Stimulated activated CD4-positive, alpha-beta T cell treated with anti-CD3 and anti-CD28 coated beads, Interleukin-4, amount 100 ng/mL, for 4 hours (primary cell): ENCODE measurements at places on chromosomes 2 and 18.

- peak; percentile 42 for DNase-seq
These were observed 572 bp downstream of the RPS27A start for GRCh38 chr2:55232863-55233657.

- DNase-seq: no peak
These were observed 114.2 kb downstream of the FHOD3 start for GRCh38 chr18:36411745-36412168.

GRCh38 chr2:224393157-224393872 lies 8.6 kb downstream of the FAM124B start:
- DNase-seq: no peak

DNA sequence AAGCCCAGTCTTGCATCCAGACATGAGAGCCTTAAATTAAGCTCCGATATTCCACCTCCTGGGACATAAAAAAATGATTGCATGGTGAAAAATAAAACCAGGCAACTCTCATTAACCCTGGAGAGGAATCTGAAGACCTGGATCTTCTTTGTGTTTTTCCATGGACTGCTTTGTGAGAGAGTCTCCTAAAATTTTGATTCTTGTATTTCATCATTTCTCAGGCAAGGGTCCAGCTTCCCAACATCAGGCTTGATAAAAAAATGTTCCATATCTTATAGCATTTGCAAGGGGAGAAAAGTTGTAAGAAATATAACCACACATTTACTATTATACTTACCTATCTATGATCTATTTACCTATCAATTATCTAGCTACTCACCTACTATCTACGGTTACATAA lies 327.5 kb upstream of the SPHKAP start:
- no peak for DNase-seq

DNA sequence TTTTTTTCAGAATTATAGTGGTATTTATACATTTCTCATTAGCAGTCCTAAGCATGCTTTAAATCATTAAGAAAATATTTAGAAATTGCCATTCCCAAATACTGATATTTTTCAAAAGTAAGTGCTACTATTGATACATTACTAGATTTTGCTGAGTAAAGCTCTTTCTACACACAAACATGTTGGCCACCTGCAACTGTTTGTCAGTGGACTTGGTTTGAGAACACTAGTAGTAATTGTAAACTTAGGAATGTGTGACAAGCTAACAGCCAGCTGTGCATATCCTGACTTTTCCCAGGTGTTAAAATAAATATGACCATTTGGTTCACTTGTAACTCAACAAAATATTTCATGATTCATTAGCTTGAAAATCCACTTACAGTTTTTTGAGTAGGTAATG lies 103.1 kb downstream of the MSTN start:
- no peak for DNase-seq

GRCh38 chr2:24073816-24074215 lies 2.3 kb downstream of the SF3B6 start:
- DNase-seq: no peak

GRCh38 chr2:17858064-17858463 lies 20.4 kb upstream of the KCNS3 start:
- DNase-seq: no peak

DNA sequence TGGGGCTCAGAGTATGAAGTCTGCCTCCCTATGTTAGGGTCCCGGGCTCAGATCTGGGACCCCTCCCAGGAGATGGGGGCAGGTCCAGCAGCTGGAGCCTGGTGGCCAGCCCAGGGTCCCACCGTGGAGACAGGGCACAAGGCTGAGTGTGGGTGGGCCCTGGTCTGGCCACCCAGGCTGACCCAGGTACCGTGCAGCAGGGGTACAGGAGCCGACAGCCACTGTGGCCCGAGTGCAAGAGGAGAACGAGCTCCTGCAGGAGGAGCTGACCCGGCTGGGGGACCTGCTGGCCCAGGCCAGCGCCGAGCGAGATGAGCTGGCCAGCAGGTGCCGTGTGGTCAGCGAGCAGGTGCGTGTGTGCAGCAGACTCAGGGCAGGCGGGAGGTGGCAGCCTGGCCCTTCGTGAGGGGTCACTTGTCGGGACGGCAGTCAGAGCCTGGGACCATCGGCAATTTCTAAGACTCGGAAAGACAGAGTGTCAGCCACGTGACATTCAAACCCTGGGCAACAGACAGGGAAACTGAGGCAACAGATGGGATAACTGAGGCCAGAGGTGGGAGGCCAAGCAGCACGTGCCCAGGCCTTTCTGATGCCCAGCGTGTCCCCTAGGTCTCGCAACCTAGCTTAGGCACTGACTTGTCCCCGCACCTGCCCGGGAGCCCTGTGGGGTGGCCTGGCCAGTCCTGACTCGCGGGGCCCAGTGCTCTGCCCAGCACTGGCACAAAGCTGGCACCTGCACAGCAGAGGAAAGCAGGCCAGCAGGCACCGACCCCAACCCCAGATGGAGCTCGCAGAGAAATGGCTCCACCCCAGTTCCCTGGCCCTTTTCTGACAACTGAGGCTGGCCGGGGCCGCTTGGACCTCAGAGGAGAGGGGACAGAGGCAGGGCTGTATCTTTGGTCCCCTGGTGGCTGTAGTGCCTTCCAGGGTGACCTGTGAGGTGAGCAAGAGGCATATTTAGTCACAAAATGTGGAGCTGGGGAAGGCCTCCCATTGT lies 13.9 kb downstream of the CROCC2 start:
- no peak for DNase-seq

- DNase-seq: no peak
These were observed 47.3 kb upstream of the ATP6V1B1 start for GRCh38 chr2:70888366-70888922.

DNA sequence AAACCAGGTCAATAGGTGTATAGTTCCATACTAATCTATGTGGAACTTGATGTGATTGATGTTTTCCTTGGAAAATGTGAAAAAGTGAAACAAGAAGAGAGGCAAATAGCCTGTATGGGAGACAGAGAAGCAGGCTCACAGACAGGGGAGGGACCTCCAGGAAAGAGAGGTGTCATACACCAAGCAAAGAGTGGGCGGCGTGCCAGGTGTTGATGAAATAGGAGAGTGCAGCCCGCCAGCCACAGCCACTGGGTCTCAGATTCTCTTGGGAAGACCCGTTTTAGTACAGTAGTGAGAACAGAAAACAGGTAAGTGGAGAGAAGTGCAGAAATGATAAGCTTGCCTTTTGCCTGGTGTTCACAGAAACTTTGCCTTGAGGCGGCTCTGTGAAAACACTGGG lies 301.9 kb downstream of the ZNF407 start:
- no peak for DNase-seq

- DNase-seq: no peak
These were observed 628 bp downstream of the SH2D6 start for GRCh38 chr2:85419009-85419675.

DNA sequence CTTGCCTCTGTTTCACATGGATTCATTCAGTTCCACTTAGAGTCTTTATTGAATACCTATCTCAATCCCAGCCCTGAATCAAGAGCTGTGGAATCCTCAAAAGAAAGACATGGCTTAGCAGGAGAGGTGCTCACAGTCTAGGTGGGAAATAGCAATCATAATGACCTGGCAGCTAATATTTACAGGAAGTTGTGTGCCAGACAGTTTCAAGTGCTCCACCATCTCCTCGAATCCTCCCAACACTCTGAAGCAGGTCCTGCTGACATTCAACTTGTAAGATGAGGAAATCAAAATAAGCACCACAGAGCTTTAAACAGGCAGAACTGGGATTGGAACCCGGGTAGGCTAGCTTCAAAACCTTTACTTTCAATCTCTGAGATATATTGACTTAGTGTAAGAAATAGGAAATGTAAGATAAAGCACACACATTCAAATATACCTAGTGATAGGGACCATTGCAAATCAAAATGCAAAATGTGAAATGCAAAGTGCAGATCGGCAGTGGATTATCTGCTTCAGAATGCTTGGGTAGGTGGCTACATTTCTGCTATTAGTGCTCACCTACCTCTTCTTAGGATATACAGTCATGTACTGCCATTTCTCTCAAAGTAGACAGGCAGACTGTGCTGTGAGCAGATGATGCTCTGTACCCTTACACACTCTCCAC lies 182.0 kb downstream of the PRKCE start:
- no peak for DNase-seq

- peak; percentile 26 for DNase-seq
These were observed 21.3 kb downstream of the HNRNPLL start for GRCh38 chr2:38581193-38582147.

DNA sequence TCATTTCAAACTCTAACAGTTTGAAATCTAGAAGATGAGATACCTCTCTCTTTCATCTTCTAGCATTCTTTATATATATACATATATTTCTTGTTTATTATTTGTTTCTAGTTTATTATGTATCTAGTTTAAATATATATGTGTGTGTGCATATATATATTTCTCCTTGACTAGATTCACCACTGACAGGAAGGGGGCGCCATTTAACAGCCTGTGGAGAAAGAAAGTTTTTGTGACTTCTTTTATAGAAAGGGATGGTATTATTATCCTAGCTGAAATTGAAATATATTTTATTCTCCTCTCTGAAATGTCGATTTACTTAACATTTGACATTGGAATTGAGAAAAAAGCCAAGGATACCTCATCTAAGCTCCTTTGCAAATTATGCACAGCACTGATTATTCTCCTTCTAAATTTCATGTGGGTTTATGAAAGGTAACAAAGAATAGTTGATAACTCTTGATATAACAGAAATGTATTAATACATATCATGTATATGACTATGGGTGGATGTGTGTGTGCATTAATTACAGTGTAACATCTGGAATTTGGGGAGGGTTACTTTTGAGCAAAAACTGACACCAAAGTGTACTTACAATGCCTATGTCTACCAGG lies 160.7 kb upstream of the NT5C1B start:
- DNase-seq: peak; percentile 10

GRCh38 chr2:163887182-163887581 lies 151.4 kb upstream of the FIGN start:
- DNase-seq: no peak

GRCh38 chr2:66428986-66429612 lies 5.8 kb upstream of the MEIS1 start:
- DNase-seq: no peak

GRCh38 chr2:187497140-187497539 lies 49.1 kb upstream of the CALCRL start:
- no peak for DNase-seq

- no peak for DNase-seq
These were observed 20.6 kb downstream of the RPL37A start for GRCh38 chr2:216519154-216519762.

DNA sequence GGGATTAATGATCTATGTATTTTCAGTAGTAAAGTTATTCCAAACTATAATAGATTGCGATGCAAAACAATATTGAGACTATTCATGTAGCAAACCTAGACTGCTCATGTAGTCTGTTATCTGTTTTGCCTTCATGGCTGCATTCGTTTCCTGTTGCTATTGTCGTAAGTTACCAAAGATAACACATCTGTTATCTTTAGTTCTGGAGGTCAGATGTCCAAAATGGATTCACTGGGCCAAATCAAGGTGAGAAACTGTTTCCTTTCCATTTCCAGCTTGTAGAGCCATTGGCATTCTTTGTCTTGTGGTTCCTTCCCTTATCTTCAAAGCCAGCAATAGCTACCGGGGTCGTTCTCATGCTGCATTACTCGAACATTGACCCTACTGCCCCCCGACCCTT lies 20.9 kb downstream of the ITGAV start:
- no peak for DNase-seq

DNA sequence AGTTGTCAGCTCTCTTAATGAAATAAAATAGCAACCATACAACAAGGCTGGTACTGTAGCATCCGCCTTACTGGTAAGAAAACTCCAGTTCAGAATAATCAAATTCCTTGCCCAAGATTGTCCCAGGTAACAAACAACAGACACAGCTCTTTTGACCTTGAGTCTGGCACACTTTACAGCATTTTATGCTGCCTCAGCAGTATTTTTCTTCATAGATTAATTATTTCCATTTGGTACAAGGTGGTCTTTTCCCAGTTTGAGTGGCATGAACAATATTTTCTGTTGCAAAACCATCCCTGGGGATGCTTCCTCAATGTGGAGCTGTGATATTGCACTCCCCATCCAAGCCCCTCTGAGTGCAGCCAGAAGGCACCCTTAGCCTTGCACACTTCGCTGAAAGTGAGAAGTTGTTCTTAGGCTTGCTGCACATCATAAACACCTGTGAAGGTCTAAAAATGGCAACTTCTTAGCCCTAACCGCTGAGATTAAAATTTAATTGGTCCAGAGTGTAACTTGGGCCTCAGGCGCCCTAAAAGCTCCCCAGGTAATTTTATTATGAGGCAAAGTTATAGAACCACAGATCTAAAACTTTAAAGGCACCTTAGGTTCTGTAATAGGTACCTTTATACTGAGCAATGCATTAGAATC lies 523.3 kb downstream of the CMPK2 start:
- no peak for DNase-seq

DNA sequence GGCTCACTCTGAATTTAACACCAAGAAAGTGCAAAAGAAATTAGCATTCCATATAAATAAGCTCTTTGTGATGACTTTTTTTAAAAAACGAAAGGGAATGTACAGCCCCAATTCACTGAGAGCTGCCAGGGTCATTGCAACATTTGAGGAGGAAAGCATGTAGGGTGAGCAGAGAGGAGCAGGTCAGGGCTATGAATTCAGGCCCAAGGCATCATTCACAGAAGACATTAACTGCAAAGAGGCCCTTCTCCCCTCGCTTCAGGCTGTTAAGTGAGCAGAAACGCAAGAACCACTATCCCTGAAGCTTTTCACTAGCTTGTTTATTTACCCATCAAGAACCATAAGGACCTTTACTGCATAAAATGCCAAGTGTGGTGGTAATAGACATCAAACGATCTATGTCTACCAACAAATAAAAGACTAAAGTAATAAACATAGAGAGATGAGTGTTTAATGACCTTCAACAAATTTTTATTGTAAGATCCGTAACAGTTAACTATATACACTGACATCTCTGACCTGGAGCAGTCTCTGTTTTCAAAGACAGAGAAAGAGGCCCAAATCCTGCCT lies 333.1 kb upstream of the HNRNPA3 start:
- DNase-seq: no peak

GRCh38 chr2:118168615-118169014 lies 80.3 kb downstream of the INSIG2 start:
- no peak for DNase-seq

GRCh38 chr2:29802986-29803385 lies 118.4 kb downstream of the ALK start:
- DNase-seq: no peak

GRCh38 chr2:40225670-40226210 lies 226.2 kb downstream of the SLC8A1 start:
- no peak for DNase-seq

- no peak for DNase-seq
These were observed 105.6 kb downstream of the PRPF40A start for GRCh38 chr2:152611458-152612231.

DNA sequence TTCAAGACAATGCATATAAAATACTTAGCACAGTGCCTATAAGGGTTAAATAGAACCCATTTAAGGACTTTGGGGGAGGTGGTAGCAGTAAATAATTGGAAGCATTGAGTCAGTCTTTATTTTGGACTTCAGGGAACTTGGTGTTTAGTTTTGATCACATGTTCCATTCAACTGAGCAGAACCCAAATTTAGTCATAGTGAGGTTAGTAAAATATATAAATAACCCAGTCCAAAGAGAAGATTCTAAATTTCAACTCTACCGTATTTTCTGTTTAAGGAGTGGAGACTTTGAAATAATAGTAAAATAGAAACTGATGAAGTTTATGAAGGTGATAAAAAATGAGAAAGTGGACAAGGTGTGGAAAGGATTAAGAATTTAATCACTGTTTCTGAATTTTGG lies 19.7 kb downstream of the TWSG1 start:
- DNase-seq: no peak
